ENCODE measurements at places on chromosomes 5 and 9.

GRCh38 chr5:101346906-101347305, 443.8 kb upstream of the ST8SIA4 start:
- no peak for DNase-seq

DNA sequence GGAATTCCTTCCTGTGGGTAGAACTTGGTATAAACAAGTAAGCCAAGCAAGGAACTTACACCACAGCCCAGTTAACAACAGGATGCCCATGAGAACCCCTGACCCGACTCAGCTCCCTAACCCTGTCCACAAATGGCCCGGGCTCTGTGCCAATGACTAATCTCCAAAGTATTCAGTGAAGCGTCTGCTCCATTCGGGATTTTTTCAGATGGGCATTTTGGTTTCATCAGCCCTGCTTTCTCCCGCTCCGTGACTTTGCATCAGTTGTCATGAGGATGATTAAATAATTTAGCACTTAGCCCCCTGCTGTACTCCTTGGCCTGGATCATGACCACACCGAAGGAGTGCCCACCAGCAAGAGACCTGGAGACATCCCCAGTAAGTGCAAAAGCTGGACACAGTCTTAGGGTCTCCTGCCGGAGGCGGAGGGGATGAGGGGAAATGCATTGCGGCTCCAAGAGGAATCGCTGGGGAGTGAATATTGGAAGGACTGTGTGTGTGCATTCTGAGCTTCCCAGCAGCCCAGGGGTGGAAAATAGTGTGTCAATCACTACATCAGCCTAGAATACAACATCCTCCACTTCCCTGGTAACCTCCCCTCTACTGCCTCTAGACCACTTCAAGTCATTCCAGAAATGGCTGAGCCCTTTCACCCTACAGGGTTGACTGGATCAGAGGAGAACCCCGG, 41.4 kb upstream of the DNAH5 start:
- DNase-seq, result no peak

DNA sequence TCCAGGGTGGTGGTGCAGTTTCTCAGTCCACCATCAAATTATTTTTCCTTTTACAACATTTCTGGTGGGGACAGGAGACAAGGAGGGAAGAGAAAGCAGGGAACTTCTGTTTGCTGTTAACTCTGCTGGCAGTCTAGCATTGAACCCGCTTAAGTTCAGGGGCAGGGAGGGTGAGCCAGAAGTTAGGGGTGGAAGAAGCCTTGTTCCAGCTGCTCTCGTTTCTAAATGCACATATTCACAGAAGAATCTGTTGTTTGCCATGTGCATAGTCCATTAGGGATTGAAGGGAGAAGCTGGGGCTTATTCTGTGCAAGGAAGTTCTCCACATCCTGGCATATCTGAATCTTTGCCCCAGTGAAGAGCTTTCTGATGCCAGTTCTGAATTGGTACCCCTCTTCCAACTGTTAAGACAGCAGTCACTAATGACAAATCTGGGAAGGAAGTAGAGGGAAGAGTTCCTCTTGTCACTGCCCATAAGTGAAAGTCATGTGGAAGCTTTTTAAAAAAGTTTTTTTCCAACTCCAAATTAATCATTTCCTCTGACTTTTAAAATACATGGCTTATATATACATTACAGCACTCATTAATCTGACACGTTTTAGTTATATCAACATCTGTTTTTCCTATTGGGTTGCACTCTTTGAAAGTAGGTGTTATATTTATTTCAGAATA, 32.6 kb upstream of the ACOT12 start:
- no peak for DNase-seq

- no peak for DNase-seq
These were observed 51.7 kb downstream of the ZNF474 start for GRCh38 chr5:122180863-122181548.

Data from hematopoietic multipotent progenitor cell treated with erythropoietin and hydrocortisone succinate and interleukin-3 and kit ligand, for 8 days (in vitro differentiated cells).